ENCODE measurements at places on chromosomes 12 and 14. TPM values are rescaled to one million over a fixed set of nuclear protein-coding genes. Genes with fewer than 3 reads are reported as not detected.

POU6F1 gene
- 3.5 TPM for total RNA-seq

CD69 gene
- total RNA-seq, result not detected

IL26 gene
- not detected for total RNA-seq

POP5 gene
- 31.3 TPM for total RNA-seq

WDR20 gene
- 12.9 TPM for total RNA-seq

NKX2-1 gene
- not detected for total RNA-seq

ARID4A gene
- total RNA-seq, result 123 TPM

MYF5 gene
- total RNA-seq, result not detected

TPI1 gene
- total RNA-seq, result 183 TPM

Data from fibroblast of the aortic adventitia (primary cell).